ENCODE measurements at places on chromosomes 11 and 22.

DNA sequence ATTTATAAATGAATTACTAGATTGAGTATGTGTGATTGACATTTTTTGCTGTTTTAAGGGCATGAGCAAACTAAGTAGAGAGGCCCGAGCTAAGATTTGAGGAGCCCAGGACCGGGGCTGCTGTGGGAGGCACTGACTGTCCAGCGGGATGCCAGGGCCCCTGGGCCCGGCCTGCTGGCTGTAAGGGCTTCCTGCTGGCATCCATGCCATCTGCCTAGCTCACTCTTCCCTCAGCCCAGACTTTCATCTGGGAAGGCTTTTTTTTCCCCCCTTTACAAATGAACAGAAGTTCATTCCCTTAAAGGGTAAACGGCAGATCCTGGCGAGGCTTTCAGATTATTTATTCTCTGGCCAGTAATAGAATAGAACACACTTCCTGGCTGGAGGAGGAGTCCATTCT lies 16.0 kb upstream of the TP53I11 start:
- DNase-seq: no peak

DNA sequence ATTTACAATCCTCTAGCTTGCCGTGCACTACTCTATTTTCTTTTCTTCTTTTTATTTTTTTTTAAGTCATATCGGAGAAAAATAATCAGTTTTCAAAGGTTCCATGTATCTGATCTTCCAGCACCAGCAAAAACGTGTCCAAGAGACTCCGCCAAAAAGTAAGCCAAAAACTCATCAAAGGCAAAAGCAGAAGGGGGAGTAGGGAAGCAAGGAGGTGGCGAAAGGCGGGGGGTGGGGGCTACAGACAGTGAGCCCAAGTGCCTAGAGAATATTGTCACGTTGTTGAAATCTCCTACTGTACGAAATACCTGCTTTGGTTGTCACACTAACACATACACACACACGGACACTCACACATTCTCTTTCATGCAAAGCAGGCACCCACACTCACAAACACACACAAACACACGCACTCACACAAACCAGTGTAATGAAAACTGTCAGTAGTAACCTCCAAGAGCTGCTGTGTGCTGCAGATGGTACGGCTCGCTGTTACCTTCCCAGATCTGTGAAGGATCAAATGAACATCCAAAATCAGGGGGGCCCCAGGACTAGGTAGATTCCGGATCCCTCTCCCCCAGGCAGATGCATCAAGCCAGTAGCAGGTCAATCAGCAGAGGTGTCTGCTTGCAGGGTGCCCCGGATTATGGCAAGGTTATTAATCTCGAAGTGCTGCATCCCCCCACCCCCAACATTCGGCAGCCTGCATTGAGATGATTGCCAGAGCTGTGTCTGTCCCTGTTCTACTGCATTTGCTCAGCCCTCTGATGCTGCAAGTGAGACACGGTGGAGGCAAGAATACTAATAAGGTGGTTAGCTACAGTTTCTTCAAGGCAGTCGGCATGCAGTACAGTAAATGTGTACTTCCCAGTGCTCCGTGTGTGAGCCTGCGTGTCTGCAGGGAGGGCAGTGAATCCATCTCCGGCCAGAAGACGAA lies at the start of gene LRRC4C:
LRRC4C (minus strand) TSS at position 188 of the 937 bp plus-strand sequence.
- DNase-seq: no peak

DNA sequence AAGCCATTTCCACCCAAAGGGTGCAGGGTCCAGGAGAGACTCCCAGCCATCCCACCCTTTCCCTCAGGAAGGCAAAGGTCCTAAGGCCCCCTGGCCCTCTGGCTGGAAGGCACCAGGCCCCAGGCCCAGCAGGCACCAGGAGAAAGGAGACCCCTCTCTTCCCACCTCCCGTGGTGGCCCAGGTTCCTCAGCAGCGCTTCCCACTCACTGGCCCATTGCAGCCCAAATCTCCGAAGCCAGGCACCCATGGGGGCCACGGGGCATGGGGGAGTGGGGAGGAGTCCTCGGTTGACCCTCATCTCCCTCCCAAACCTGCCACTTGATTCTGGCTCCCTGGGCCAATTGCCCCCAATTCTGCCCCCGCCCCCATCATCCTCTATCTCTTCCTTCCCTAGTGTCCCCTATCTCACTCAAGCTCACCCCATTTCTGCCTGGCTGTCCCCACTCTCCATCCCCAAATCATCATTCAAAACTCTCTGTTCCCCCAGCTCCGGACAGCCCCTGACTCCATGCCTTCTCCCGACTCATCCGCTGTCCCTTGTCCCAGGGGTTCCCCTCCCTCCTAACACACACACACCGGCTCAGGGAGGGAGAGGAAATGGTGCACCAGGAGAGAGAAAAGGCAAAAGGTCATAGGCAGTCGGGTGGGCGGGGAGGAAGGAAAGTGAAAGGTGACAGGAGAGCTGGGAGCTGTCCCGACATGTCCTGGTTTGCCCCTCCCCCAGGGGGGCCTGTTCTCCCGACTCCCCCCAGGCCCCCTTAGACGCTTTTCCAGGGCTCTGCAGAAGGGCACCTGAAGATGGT lies 1.2 kb downstream of the LIF start:
- DNase-seq: no peak

DNA sequence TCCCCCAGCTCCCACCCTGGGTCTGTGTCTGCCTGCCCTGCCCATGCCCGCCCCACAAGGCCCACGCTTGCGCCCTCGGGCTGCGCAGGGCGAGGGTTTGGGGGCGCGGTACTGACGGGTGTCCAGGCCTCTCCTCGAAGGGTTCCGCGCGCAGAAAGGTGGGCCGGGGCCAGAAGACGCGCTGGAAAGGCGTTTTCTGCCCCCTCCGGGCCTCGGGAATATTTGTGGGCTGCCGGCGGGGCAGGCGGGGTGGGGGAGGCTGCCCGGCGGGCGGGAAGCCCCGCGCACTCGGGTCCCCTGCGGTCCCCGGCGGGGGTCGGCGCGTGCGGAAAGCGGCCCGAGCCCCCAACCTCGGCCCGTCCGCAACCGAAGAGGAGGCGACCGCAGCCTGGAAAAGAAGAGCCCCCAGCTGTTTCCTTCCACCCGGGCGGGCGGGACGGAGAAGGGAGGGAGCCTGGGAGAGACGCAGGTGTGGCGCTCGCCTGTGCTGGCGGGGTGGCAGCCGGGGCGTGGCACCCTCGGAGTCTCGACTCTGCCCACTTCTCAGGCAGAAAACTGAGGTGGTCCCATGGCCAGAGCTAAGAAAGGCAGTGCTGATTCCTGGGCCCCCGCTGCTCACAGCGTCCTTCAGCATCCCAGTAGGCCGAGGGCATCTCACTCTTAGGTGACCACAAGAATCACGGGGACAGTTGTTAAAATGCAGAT lies 59.0 kb downstream of the THAP12 start:
- DNase-seq: no peak

DNA sequence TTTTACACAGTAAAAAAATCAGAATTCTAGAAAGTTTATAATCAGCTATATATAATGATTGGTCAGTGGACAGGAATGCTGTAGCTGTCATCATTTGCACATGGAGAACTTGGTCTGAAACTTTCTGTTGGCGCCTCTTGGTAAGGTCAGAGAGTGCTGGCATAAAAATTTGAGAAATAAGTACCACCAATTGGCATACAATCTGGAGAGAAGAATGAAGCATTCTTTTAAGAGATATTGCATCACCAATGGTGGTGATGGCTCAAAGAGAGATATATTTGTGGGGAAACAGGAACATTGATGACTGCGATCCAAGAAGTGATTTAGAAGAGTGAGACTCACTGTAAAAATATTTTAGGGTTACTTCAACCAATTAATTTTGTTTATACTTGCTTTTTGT lies 19.8 kb upstream of the OOSP1 start:
- peak; percentile 9 for DNase-seq

DNA sequence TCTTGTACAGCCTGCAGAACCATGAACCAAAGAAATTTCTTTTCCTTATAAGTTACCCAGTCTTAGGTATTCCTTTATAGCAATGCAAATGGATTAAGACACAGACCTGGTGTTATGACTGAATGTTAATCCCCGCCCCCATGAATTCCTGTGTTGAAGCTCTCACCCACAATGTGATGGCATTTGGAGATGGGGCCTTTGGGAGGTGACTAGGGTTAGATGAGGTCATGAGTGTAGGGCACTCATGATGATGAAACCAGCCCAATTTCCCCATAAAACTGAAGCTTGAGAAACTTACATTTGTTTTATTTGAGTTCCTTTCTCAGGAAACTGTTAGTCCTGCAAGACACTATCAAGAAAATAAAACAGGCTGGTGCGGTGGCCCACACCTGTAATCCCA lies 115.8 kb upstream of the THY1 start:
- DNase-seq: peak; percentile 63

DNA sequence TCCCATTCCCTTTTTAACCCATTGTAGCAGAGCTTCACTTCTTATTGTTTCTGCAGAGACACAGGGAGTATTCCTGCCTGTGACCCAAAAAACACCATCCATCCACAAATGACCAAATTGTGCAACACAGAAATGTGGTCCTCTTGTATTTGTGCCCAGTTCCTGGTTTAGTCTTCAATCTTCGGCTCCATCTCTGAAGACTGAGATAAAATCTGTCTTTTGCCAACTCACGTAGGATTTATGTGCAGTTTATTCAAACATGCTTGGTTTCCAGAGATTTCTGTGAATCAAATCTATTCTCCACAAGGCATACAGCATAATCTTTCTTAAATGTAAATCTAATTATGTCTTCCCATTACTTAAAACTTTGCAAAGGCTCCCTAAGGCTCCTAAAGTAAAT lies 307.0 kb downstream of the AASDHPPT start:
- no peak for DNase-seq

DNA sequence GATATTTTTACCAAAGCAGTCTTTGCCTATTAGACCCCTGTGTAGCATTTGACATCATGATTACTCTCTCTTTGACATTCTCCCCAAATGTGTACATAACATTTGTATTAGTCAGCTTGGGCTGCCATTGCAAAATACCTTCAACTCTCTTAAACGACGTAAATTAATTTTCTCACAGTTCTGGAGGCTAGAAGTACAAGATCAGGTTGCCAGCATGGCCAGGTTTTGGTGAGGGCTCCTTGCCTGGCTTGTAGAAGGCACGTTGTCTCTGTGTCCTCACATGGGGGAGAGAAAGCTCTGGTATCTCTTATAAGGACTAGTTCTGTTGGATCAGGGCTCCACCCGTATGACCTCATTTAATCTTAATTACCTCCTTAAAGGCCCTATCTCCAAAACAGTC lies 12.3 kb upstream of the DLAT start:
- DNase-seq: peak; percentile 56
